ENCODE measurements at places on chromosomes 2 and 18. TPM values are rescaled to one million over a fixed set of nuclear protein-coding genes. Genes with fewer than 3 reads are reported as not detected.

C18orf54 gene
- 1.2 TPM for total RNA-seq

MERTK gene
- total RNA-seq = 56.9 TPM

MEP1B gene
- total RNA-seq = 477 TPM

KANSL1L gene
- total RNA-seq = 25.7 TPM

SLC39A6 gene
- 7.4 TPM for total RNA-seq

SESTD1 gene
- total RNA-seq = 19.3 TPM

GNAL gene
- total RNA-seq = 2.6 TPM

HSPD1 gene
- 221 TPM for total RNA-seq

LOXHD1 gene
- total RNA-seq = not detected

RAX gene
- total RNA-seq = not detected

GRCh38 chr2:21229302-21229701 lies 105.5 kb downstream of the TDRD15 start:
- H3K27ac ChIP-seq = no peak overlapping the region
- no peaks in the 10 kb centered on the region for H3K36me3 ChIP-seq
- H3K4me3 ChIP-seq = no peak overlapping the region

GRCh38 chr2:23690421-23691105 lies 236.4 kb downstream of the ATAD2B start:
- no peaks in the 10 kb centered on the region for H3K4me1 ChIP-seq
- H3K4me3 ChIP-seq = no peak overlapping the region
- H3K27ac ChIP-seq = no peak overlapping the region
- H3K36me3 ChIP-seq = no peaks in the 10 kb centered on the region

DNA sequence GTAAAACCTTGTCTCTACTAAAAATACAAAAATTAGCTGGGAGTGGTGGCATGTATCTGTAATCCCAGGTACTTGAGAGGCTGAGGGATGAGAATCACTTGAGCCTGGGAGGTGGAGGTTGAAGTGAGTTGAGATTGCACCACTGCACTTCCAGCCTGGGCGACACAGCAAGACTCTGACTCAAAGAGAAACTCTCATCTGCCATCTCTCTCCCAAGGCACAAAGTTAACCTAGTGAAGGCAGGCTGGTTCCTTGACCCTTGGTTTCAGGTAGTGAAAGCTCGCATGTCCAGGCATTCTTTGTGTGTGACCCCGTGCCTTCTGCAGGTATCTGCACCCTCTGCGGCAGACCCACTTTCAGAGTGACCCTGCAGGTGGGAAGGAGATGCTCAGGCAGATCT lies 100.0 kb downstream of the WDSUB1 start:
- H3K27me3 ChIP-seq = no peaks in the 10 kb centered on the region
- DNase-seq = no peak
- H3K36me3 ChIP-seq = no peaks in the 10 kb centered on the region
- no peaks in the 10 kb centered on the region for H3K4me1 ChIP-seq
- no peak overlapping the region for H3K4me3 ChIP-seq

DNA sequence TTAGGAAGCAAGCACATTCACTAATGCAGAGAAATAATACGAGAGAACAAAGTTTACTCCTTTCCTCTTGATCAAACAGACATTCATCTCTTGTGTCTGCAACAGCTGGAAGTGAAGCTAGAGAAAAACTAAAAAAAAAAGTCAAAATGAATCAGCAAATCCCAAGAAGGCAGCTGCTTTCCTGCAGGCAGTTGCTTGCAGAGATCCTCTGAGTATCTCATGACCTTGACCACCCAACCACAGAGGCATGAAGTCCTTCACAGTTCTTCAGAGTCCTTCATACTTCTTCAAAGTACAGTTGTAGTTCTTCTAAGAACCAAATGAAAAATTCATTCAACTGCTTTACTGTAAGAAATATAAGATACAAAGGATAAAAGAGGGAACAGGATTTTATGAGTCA lies 97.2 kb upstream of the ACVR1C start:
- H3K4me1 ChIP-seq = no peaks in the 10 kb centered on the region
- DNase-seq = no peak
- H3K4me3 ChIP-seq = no peak overlapping the region
- no peaks in the 10 kb centered on the region for H3K36me3 ChIP-seq
- no peak overlapping the region for H3K27ac ChIP-seq

GRCh38 chr2:162113088-162113775 lies 38.8 kb downstream of the GCG start:
- no peak overlapping the region for H3K4me3 ChIP-seq
- DNase-seq = no peak
- no peaks in the 10 kb centered on the region for H3K36me3 ChIP-seq
- H3K4me1 ChIP-seq = peaks cover 2% of the 10 kb centered on the region

DNA sequence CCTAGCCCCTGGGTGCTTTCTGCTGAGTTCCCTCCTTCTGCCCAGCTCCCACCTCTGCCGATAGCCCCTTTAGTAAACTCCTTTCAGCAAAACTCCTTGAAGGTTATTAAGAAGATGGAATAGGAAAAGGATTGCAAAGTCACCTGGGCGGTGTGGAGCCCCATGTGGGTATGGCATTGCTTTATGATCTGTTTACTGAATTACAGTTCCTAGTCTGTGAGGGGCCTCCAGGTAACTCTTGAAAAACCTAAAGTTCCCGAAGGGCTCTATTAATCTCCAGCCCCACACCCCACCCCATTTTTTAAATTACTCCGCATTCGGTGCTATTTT lies 116.9 kb upstream of the UXS1 start:
- H3K27me3 ChIP-seq = no peaks in the 10 kb centered on the region
- H3K36me3 ChIP-seq = no peaks in the 10 kb centered on the region
- H3K4me3 ChIP-seq = no peak overlapping the region
- H3K27ac ChIP-seq = no peak overlapping the region
- no peak for DNase-seq
- H3K4me1 ChIP-seq = no peaks in the 10 kb centered on the region

GRCh38 chr2:9207641-9208311 lies 1.2 kb downstream of the ASAP2 start:
- peak; percentile 80 for DNase-seq
- no peaks in the 10 kb centered on the region for H3K27me3 ChIP-seq
- no peaks in the 10 kb centered on the region for H3K36me3 ChIP-seq
- H3K27ac ChIP-seq = peak overlapping the region; percentile 80
- peak overlapping the region; percentile 51 for H3K4me3 ChIP-seq

DNA sequence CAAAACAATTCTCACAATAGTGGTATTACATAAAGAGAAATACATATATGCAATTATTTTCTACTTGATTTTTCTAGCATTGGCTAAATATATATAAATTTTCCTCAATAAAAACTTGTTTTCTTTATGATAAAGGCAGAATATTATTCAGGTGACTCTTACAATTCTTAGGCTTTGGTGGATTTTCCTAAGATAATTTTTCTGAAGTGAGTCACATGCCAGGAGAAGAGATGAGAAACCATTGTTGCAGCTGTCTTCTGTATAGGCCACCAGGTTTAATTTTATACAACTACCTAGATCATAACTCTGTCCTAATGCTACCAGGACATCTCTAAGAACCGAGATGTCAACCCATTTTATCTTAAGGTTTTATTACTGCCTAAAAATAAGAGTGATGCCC lies 552.4 kb upstream of the CDH2 start:
- H3K4me3 ChIP-seq = no peak overlapping the region
- no peak overlapping the region for H3K27ac ChIP-seq
- no peaks in the 10 kb centered on the region for H3K36me3 ChIP-seq
- no peaks in the 10 kb centered on the region for H3K4me1 ChIP-seq
- no peak for DNase-seq
- H3K27me3 ChIP-seq = no peaks in the 10 kb centered on the region

DNA sequence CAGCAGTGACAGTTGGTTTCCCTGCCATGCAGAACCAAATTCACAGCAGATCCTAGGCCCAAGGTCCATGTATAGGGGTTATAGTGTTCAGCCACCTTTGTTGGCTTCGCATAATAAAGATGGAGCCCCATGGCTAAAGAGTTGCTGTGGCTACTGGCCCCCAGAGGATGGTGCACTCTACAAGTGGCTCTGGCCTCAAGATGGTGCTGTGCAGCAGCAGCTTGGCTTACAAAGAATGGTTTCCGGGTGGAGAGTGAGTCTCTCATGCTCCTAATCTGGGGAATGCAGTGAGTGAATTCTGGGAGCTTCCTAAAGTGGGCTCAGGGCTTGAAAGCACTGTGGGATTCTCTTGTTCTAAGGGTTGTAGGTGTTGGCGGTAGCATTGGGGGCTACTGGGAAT lies 1199.7 kb downstream of the CNTNAP5 start:
- no peak overlapping the region for H3K4me3 ChIP-seq
- no peak for DNase-seq
- no peak overlapping the region for H3K27ac ChIP-seq
- no peaks in the 10 kb centered on the region for H3K4me1 ChIP-seq
- H3K36me3 ChIP-seq = no peaks in the 10 kb centered on the region
- no peaks in the 10 kb centered on the region for H3K27me3 ChIP-seq

- H3K27me3 ChIP-seq = peaks cover 47% of the 10 kb centered on the region
- DNase-seq = no peak
- no peaks in the 10 kb centered on the region for H3K36me3 ChIP-seq
Measured at GRCh38 chr2:5695654-5696403, 3.6 kb downstream of the SOX11 start.

DNA sequence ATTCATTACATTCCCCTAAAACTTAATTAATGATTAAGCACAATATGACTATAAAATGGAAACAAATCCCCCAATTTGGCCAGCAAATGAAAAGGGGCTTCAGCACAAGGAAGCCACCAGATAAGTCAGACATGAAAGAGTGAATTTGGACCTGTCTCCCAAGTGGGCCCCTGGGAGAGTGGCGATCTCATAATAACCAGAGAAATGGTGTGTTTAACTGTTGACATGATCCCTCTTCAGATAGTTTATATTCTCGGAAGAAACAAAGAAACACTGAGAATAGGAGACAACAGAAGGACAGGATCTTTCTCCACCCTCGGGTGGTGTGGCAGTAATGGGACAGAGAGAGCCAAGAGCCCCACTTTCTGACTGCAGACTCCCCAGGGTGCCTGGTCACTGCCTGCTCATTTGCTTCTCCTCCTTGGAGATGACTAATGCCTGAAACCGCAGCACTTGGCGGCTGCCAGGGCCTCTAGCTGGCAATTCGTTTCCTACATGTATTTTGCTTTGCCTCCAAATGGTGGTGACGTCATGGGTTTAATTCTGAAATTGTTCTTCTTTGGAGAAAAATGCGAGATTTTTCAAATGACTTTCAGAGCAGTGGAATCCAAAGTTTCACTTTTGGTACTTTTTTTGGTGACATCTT lies 46.4 kb upstream of the SPP2 start:
- no peaks in the 10 kb centered on the region for H3K27me3 ChIP-seq
- H3K27ac ChIP-seq = no peak overlapping the region
- H3K4me1 ChIP-seq = no peaks in the 10 kb centered on the region
- H3K4me3 ChIP-seq = no peak overlapping the region

DNA sequence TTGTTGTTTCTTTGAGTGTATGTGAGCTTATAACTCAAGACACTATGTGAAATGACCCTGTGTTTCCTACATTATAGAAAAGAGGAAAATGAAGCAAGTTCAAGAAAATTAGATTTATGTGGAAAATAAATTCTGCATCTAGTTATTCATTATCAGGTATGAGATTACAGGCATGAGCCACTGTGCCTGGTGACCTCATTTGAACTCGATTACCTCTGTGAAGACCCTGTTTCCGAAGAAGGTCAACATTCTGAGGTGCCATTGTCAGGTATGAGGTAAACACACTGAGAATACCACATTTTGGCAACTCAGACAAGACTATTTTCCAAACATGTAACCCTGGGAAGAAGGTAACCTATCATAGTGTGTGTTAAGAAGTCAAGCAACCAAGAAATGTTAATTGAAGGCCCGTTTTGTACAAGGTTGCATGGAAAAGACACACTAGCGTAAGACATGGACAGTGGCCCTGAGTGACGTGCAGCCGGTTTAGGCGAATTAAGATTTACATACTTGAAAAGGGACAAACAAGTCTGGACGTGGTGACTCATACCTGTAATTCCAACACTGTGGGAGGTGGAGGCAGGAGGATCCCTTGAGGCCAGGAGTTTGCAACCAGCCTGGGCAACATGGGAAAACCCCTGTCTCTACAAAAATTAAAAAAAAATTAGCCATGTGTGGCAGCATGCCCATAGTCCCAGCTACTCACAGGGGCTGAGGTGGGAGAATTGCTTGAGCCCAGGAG lies 186.6 kb downstream of the NEDD4L start:
- DNase-seq = no peak
- peaks cover 3% of the 10 kb centered on the region for H3K4me1 ChIP-seq
- H3K27me3 ChIP-seq = no peaks in the 10 kb centered on the region
- no peak overlapping the region for H3K4me3 ChIP-seq
- H3K36me3 ChIP-seq = no peaks in the 10 kb centered on the region

DNA sequence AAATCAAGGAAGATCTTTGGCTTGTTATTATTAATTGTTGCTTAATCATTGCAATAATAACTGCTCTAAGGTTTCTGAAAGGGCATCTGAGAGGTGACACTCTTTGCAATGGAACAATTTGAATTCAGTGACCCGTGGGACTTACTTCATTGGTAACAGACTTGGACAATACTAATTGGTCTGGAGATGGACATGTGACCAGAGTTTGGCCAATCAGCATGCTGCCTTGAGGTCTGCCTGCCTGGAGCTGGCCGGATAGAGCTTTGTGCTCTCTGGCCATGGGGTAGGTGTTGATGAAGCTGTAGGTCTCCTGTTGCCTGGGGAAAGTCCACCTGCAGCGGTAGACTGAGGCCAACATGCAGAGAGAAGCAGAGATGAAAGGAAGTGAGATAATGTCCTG lies 24.0 kb upstream of the VPS4B start:
- H3K4me3 ChIP-seq = no peak overlapping the region
- no peaks in the 10 kb centered on the region for H3K27me3 ChIP-seq
- H3K36me3 ChIP-seq = no peaks in the 10 kb centered on the region
- DNase-seq = no peak
- no peaks in the 10 kb centered on the region for H3K4me1 ChIP-seq

DNA sequence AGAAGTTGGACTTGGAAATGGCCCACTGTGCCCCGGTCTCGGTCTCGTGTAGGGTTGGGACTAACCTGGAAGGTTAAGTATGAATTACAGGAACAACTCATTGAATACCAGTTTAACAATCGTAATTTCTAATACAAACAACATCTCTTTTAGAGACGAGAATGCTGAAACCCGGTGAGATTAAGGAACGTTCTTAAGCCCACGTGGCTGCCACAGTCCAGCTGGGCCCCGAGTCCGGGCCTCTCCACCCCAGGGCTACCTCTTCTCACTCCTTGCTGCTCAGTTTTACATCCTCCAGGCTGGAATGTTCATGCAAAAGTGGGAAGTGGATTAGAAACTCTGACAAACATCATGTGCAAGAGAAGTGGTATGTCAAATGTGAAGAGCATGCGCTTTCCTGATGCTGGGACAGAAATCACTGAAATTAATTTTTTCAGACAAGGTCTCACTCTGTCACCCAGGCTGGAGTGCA lies 29.4 kb downstream of the NGEF start:
- DNase-seq = no peak
- H3K27ac ChIP-seq = no peak overlapping the region
- no peaks in the 10 kb centered on the region for H3K4me1 ChIP-seq

- no peaks in the 10 kb centered on the region for H3K36me3 ChIP-seq
- H3K4me1 ChIP-seq = no peaks in the 10 kb centered on the region
- no peak overlapping the region for H3K27ac ChIP-seq
Measured at GRCh38 chr2:26670931-26671460, 21.5 kb upstream of the KCNK3 start.

- H3K27me3 ChIP-seq = no peaks in the 10 kb centered on the region
- no peaks in the 10 kb centered on the region for H3K36me3 ChIP-seq
- H3K27ac ChIP-seq = no peak overlapping the region
- no peaks in the 10 kb centered on the region for H3K4me1 ChIP-seq
Measured at GRCh38 chr2:235170536-235171521, 219.0 kb downstream of the SH3BP4 start.
